ENCODE measurements at places on chromosomes 16 and 17.

GRCh38 chr17:15434956-15435355 is 32.5 kb downstream of the CDRT4 start:
- no peak for DNase-seq

DNA sequence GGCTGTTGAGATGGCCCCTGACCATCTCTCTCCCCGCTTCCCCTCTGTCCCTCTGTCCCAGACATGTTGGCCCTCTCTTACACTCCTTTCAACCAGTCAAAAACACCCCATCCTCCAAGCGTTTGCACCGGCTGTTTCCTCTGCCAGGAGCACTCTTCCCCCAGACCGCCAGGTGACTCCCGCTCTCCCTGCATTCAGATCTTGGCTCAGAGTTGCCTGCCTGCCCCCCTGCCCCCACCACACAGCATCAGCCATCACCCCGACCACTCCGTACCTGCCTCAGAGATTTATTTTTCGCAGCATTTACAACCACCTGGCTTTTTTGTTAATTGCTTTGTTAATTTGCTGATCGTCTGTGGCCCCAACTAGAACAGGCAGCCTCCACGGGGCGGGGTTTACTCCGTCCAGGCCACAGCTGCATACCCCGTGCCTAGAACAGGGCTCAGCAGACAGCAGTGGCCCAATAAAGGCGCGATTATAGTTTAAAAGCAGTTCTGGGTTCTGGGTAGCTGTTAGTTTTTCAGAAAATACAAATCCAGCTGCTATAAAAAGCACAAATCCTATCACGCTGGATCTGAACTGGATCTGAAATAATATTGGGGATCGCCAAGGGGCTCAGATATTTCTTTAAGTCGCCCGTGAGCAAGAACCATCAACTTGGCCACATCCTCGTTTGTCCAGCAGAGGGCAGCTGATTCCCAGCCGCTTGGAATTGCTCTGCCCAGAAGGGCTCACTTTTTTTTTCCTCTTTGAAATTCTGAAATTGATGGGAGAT is 173.6 kb downstream of the IRF8 start:
- peak; percentile 81 for DNase-seq

DNA sequence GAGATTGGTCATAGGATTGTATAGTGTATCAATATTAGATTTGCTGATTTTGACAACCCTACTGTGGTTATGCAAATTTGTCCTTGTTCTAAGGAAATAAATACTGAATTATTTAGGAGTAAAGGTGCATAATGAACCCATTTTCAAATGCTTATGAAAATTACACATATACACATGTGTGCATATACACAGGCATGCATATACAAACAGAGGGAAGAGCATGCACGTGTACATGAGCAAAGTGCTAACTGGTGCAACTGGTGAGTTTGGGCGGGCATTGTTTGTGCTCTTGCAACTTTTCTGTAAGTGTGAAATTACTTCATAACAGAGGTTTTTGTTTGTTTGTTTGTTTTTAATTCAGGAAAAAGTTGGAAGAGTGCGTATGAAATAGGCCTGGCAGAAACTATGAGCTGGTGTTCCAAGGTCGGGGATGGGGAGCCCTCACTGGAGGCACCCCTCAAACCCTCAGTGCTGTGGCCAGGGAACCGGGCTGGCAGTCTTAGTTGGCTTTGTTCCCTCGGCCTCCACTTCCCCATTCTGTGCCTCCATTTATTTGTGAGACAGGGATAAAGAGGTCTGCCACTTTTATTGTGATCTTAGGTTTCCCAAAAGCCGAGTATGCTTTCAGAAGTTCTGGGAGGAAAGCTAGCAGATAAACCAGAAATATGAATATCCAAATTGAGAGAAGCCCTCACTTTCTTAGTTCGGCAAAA is 5.8 kb downstream of the DEXI start:
- DNase-seq = no peak

GRCh38 chr17:19646788-19647696 is 1.5 kb upstream of the ALDH3A2 start:
- DNase-seq = no peak

DNA sequence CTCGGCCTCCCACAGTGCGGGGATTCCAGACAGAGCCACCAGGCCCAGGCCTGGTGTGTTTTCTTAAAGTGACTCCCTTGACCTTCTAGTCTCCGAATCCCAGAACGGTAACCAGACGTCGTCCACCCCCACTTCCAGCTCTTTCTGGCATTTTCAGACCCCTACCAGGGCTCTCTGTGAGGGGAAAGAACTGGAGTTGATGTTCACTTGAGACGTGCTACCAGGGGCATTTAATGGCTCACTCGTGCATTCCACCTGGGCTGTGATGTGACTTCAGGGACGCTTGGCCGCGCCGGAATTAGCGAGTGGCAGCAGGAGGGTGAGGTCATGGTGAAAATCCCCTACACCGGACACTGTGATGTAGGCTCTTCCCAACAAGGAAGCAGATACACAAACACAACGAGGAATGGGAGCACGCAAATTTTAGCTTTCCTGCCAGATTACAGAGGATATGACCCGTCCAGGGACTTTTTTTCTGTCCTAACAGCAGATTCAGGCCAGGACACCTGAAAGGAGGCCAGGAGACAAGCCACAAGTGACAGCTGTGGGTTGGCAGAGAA is 1.1 kb upstream of the GNA13 start:
- DNase-seq = no peak

GRCh38 chr16:67490335-67491096 is 7.2 kb upstream of the AGRP start:
- no peak for DNase-seq

DNA sequence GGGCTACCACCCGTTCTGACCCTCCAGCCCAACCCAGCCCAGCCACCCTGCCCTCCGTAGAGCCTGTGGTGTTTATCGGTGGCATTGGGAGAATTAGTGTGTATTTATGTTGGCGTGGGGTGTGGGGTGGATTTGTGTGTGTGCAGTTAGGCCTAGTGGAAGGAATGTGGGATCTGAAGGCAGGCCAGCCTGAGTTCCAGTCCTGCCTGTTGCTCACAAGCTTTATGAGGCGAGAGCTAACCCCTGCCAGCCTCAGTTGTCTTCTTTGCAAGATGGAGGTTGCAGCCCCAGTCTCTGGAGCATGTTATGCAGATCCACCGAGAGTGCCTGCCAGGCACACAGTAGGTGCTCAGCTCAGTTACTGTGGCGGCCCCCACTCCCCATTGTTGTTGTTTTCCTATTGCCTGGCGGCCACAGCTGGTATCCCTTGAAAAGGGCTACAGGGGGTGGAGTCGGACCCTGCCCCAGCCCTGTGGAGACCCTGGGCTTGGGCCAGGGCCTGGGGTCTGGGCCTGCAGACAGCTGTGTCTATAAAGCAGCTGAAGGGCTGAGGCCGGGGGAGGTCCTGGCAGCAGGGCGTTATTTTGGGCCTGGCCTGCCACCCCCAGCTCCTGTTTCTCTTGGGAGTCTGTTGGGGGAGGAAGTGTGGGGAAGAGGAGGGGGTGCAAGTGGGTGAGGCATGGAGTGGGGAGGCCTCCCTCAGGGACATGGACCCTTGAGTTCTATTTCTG is 5.1 kb downstream of the ERBB2 start:
- no peak for DNase-seq

DNA sequence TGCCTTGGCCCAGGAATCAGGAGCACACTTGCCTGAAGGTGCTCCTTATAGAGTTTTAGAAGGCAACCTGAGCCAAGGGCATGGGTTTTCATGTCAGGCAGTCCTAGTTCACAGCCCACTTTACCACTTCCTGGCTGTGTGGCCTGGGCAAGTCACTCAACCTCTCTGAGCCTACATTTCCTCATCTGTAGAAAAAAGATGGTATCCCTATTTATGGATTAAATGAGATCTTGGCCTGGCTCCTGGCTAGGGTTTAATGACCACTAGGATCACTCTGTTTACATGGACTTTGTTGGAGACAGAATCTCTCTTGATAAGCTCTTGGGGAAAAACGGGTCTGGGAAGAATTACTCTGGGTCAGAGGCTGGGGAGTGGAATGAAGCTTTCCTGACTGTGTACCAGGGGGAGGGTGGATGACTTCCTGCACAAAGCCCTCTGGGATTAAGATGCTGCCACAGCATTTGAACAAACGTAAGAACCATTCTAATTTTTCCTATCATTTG is 2.3 kb downstream of the MT2A start:
- no peak for DNase-seq

- no peak for DNase-seq
Measured at GRCh38 chr17:14672830-14673229, 371.9 kb downstream of the HS3ST3B1 start.

GRCh38 chr17:68686108-68686988 is 85.2 kb upstream of the FAM20A start:
- no peak for DNase-seq

- DNase-seq = no peak
Measured at GRCh38 chr16:23290189-23291062, 11.7 kb upstream of the SCNN1B start.

DNA sequence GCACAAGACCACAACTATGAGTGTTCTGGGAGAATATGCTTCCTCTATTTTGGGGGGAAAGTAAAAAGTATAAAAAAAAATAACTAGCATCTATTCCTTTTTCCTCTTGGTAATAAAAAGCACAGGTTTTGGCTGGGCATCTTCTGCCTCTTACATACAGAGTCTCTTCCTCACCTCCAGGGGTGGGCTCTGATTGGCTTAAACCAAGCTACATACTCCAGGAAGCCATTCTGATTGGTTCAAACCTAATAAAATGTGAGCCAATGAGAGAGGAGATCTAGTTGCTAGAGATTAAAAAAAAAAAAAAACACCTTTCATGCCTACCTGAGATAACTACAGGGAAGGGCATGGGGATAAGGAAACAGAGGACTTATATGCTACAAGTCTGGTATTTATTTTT is 365.9 kb upstream of the ERCC4 start:
- DNase-seq = no peak

GRCh38 chr17:4219241-4219640 is 44.5 kb downstream of the ANKFY1 start:
- no peak for DNase-seq

- DNase-seq = no peak
Measured at GRCh38 chr17:15510361-15510760, 42.9 kb upstream of the CDRT4 start.

Measured in GM20000 (cell line).